ENCODE measurements at places on chromosomes 4 and X. TPM values are rescaled to one million over a fixed set of nuclear protein-coding genes. Genes with fewer than 3 reads are reported as not detected.

- no peak for DNase-seq
Measured at GRCh38 chr4:82708982-82709381, 89.6 kb downstream of the SCD5 start.

DNA sequence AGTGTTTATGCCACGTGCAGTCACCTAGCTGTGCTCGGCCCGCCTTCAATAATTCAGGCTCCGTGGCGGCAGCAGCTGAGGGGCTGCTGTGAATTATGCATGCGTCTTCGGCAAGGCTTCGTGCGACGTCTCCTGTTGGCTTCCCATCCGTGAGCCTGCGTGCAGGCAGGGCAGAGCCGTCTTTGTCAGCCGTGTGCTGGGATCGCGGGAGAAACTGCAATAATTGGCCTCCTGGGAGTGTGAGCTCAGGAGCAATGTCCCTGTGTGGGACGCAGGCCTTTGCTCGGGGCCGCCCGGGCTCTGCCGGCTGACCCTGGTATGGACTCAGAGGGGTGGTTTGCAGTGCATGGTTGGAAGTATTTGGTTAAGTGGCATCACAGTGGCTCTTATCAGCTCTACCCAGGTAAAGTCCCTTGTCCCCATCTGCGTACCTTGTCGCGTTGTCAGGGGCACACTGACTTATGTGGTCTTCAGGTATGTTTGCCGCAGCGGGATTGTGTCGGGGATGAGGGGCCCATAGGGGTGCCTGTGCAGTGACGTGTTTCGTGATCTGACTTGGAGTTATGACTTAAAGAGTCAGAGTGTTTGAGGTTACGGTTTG lies 34.5 kb upstream of the HGFAC start:
- DNase-seq, result no peak

GRCh38 chr4:182876427-182876826 lies 40.8 kb downstream of the DCTD start:
- no peak for DNase-seq

DNA sequence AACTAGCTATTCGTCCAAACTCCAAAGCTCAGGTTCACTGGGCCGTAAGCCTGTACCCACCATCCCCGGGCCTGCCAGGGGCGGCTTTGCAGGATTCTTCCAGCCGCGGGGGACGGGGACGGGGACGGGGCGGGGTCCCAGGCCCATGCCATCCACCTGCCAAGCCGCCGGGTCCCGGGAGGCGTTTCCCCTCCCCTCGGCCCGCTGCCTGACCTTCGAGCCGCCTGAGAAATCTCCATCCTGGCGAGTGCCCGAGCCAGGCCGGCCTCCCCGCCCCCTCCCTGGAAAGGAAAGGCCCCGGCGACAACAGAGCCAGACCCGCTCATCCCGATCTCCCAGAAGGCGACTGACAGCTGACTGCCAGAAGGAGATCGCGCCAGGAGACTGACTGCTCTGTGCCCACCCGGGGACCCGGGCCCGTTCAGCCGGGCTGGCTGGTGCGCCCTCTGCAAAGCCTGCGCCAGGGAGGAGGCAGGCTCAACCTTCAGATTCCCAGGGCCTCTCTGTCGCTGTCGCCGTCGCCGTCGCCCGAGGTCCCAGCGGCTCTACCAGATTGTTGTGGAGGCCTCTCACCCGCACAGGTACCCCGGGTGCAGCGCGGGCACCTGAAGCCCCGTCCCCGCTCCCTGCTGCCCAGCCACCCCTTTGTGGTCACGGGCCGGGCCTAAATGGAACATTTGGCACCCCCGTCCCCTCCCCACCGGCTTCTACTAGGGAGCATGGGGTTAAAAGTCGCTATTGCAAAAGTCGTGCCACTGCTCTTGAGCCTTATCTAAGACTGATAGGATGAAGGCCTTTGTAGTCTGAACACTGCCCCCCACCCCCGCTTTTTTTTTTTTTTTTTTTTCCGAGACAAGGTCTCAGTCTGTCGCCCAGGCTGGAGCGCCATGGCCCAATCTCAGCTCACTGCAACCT lies at the start of gene RGN:
TSS of gene RGN (plus strand) at position 315 of the 915 bp plus-strand sequence. CDS start 2,702 bp downstream, outside the sequence.
- no peak for DNase-seq

DNA sequence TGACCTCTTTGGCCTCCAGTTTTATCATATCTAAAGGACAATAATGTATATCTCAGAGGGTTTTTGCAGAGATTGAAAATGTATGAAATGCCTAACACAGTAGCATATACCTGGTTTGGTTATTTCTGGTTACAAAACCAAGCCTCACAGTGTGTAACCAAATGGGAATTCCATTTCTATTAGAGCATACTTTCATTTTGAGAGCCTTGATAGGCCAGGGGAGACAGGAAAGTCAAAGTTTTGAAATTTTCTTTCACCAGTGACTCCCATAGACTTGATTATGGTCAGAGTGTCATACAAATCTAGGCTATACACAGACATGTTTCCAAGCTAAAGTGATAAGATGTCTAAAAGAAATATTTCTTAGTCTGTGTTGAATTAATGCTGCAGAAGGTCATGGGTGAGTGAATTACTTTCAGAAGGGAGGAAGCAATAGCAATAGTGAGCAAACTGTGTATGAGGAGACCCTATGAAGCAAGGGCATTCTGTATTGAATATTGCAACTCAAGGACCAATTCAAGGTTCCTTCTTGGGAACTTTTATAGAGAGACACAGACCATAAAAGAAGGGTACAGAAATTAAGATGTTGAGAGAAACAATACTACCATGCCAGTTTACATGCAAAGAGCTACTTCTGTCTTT lies 151.1 kb downstream of the PDE5A start:
- no peak for DNase-seq

SMARCA1 gene
- total RNA-seq, result 58.4 TPM

ARL9 gene
- total RNA-seq, result 2.5 TPM

- DNase-seq, result no peak
Measured at GRCh38 chr4:40856277-40856839, 106.6 kb downstream of the NSUN7 start.

DNA sequence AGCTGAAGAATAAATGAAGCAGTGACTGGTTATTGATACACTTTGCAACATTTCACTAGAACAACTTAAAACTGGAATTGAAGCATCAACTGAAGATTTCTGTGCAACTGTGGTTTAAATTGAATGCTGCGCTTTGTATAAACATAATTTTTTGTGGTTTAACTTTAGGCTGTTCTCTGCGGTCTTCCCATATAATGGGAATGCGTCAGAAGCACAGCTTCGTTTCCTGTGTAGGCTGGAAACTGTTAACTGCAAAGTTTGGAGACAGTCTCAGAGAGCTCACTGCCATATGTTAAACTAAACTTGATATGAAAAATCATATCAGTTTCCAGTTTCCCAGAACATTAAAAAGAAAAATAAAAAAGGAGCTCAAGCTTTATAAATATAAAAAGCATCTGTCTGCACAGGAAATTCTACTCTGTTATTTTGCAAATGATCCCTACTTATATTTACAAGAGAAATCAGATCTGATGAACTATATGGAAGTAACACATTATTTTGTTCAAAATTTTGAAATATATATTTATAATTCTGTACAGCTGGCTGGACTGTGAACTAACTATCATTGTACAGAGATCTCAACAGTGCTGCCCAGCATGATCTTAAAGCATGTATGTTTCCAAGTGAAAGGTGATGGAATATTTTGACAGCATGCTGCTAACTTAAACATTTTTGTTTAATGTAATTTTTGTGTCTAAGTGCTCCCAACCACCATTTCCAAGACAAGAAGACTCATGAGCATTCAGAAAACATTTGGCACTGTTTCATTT lies 139.9 kb downstream of the NDST3 start:
- peak; percentile 61 for DNase-seq

DNA sequence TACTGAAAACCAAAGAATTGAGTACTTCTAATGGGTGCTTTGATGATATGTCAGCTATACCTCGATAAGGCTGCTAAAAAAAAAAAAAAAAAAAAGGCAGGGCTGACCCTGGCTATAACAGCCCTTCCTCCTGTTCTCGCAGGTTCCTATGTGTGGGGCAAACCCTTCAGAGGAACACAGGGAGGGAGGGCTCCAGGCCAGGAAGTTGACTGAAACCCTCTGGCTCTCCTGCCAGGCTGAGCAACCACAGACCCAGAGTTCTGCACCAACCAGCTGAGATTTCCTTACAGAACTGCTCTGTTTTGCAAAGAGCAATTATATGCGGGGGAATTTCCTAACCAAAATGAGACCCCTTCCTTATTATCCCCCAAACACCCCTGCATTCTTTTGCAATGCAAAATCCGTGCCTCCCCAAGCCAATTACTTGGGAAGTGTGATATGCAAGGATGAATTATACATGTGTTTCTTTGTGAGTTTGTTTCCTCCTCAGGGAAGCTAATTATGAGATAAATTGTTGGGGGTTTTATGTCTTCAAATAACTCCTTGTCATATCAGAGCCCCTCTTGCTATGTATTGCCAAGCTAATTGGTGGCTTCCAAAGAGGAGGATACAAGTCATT lies 45.6 kb downstream of the PDHA1 start:
- DNase-seq, result no peak

GLRA3 gene
- not detected for total RNA-seq

DNA sequence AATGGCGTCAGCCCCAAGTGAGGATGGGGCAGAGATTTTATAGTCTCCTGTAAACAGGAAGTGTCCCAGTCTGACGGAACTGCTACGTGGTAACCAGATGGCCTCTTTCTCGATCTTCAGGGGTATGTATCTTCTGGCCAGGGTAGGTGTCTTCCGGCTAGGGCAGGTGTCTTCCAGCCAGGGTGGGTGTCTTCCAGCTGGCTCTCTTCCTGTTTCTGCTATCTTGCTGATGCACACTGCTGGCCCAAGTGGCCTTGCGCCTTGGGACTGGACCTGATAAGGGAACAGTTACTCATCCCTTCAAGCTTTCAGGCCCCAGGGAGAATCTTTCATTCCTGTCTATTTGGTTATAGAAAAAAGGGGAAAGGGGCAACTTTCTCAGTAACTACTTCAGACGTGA lies 178.7 kb upstream of the MAGEE2 start:
- DNase-seq, result no peak

GRCh38 chrX:83860846-83861245 lies at the start of gene CYLC1:
Gene CYLC1 (plus strand): TSS chrX:83861146. CDS start chrX:83861183, 37 bp downstream.
- DNase-seq, result no peak

DNA sequence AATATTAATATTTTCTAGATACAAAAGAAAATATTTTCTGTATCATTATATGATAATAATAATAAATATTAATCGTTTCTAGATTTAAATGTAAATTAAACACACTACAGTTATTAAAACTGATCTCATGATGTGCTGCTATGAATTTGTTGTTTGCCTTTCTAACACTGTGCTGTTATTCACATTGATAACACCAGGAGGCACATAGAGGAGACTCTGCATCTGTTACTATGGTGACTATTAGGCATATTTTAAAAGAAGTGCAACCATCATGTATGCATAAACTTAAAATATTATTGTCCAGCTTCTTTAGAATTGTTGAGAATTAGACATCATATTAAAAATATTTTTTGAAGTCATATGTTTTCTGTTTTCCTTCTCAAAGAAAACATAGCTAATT lies 11.8 kb upstream of the PDGFC start:
- DNase-seq, result no peak

- no peak for DNase-seq
Measured at GRCh38 chr4:9919047-9919446, 102.2 kb downstream of the SLC2A9 start.

DNA sequence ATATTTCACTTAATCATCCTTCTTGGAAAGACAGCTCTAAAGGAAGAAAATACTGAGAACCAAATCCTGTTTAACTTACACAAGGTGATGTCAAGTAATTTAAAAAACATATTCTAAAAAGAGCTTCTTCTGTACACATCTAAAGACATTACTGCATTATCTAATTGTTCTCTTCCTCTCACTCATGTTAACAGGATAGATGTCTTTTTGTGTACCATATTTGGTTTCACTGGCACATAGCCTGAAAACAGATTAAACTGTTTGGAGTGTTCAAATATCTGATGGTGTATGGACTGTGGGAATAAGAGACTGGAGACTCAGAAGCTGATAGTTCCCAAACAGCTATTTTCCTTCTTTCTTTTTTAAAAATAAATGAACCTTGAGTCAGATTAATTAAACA lies 213.3 kb upstream of the MAB21L2 start:
- DNase-seq, result no peak

DNA sequence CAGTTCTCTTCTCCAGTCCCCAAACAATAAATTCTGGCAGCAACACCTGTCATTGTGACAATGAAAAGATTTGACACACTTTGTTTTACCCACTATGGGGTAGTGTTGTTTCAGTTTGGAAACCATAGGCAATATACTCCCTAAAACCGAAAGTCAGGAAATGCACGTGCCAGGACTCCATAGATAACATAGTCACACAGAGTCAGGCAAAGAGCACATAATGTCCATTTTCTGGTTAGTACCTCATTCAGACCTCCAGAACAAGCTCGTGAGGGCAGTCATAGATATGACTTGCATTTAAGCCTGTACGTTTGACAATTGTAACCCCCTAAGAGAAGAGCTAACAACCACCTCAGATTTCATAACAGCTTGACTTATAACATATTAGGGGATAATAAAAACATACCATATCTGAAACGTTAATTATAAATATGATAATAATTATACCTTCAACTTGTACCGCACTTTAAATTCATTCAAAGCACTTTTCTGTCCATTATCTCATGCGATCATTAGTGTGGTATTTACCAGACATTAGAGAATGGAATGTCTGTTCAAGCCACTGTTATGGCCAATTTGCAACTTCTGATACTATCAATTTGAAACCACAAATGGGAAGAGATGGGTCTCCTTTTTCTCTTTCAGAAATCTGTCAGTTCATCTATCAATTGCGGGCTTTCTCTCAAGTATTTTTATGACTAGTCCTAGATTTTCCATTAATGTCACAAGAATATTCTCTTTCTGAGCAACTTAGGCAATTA lies 147.4 kb downstream of the LDB2 start:
- no peak for DNase-seq

GAB3 gene
- total RNA-seq, result 0.95 TPM

DNA sequence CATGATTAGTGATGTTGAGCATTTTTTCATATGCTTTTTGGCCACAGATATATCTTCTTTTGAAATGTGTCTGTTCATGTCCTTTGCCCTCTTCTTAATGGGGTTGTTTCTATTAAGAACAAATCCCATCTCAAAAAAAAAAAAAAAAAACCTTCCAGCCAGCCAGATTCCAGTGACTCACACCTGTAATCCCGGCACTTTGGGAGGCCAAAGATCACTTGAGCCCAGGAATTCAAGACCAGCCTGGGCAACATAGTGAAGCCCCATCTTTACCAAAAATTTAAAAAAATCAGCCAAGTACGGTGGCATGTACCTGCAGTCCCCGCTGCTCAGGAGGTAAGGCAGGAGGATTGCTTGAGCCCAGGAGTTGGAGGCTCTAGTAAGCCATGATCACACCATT lies 5.1 kb downstream of the RAB33B start:
- no peak for DNase-seq

DNA sequence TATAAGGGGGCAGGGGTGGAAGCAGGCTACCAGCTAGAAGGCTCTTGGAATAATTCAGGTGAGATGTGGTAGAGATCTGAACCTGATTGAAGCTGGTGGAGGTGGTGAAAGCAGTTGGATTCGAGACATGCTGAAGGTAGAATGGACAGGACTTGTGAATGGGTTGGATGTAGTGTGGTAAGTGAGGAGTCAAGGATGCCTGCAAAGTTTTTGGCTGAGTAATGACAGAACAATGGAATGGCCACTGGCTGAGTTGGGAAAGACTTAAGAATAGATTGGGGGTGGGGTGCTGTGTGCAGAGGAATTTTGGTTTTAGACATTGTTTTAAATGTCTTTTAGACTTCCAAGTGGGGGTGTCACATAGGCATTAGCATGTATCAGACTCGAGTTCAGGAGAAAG lies 33.5 kb downstream of the HPF1 start:
- DNase-seq, result peak; percentile 56

Data from SJSA1 (cell line).